ENCODE measurements at places on chromosomes 5 and 9. TPM values are rescaled to one million over a fixed set of nuclear protein-coding genes. Genes with fewer than 3 reads are reported as not detected.

DNA sequence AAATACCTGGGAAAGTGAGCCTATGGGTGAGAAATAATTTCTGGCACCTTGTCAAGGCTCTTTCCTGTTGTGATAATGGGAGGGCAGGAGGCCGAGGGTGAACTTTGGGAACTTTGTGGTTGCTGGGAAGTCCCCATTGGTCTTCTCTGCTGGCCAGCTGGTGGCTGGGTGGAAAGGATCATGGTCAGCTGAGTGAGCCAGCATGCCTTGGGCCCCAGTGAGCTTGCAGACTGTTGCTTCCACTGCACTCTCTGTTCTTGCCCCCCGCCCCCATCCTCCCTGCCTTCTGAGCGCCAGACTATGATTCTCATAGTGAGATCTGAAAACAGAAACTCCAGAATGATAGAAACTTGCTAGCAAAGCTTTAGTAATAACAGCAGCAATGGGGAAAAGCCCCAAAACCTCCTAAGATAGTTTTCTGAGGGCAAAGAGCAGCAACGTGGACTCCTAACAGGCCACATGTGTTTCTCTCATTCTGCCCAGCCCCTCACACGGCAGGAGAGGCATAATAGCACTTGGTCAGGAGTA is 139.2 kb upstream of the SMARCA2 start:
- DNase-seq, result no peak

- no peak for DNase-seq
These were observed 25.9 kb upstream of the ZFAND5 start for GRCh38 chr9:72390907-72391306.

DNA sequence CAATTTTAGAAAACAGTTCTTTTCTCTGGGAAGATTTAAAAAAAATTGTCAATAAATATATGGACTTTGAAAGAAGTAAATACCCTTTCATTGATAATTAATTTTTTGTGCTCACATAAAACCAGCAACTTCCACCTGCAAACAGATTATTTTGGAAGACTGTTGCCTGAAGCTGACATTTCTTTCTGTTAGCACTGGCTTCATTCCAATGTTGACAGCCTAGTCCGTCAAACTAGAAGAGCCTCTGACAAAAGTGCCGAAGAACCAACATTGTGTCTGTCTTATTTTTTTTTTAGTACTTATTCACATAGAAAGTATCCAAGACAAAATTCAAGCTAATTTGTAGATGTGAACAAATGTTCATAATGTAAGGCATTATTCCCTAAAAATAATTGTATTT is 108.6 kb upstream of the TMEM161B start:
- DNase-seq, result no peak

GRCh38 chr5:34045996-34046395 is 3.0 kb upstream of the C1QTNF3 start:
- no peak for DNase-seq

- DNase-seq, result peak; percentile 64
These were observed 66.6 kb downstream of the C9orf152 start for GRCh38 chr9:110141227-110141793.

Gene ADAMTS2
- total RNA-seq, result 2.4 TPM

GRCh38 chr5:129001841-129002526 is 36.7 kb downstream of the SLC27A6 start:
- DNase-seq, result no peak

DNA sequence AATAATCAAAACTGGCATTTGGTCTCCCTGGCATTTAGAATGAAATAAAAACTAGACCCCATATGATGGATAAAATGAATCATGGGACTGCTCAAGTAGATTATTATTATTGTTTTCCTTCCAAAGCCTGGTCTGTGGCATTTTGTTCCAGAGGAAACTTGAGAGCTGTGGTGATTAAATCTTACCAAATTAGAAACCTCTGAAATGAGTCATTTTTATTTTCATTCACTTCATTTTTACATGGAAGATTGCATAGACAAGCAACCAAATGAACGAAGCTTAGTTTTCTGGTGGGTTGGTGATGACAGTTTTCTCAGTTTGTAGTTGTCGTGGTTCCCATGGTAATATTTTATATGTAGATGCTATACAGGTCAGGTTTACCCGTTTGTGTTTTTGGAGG is 23.4 kb downstream of the PAM start:
- DNase-seq, result no peak

DNA sequence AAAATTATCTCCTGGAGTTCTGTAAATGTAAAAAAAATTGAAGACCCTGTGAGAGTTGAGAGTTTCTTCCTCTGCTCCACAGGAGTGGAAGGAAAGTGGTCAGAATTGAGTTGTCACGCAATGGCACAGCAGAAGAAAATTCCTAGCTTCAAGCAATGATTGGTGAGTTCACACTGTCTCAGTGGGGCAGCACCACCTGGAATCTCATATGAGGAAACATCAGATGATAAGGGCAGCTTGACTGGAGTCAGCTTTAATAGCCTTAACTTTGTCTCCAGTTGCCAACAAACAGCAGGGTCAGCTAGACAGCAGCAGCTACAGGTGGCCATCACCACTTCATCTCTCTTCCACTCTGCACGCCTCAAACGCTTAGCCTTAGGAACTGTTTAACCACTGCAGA is 211.1 kb downstream of the EFNA5 start:
- DNase-seq, result no peak

Gene NR5A1
- total RNA-seq, result not detected

GRCh38 chr5:171901764-171902163 is 104.7 kb downstream of the FBXW11 start:
- DNase-seq, result no peak

DNA sequence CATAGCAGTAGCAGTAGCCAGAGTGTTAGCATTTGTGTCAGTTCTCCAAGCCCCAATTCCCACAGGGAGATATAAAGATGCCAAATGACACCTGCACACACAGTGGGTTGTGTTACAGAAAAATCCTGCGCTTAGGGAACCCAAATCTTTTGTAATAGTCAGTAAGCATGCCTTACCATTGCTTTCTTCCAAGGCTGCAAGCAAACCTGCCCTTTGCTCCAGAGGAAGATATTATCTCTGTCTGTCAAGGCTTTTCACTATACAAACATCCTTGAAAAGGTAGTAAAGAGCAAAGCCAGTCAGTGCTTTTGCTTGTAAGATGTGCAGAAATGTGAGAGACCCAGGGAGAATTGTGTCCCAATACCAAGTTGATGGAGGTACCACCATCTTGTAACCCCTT is 2.9 kb downstream of the ANKDD1B start:
- no peak for DNase-seq

DNA sequence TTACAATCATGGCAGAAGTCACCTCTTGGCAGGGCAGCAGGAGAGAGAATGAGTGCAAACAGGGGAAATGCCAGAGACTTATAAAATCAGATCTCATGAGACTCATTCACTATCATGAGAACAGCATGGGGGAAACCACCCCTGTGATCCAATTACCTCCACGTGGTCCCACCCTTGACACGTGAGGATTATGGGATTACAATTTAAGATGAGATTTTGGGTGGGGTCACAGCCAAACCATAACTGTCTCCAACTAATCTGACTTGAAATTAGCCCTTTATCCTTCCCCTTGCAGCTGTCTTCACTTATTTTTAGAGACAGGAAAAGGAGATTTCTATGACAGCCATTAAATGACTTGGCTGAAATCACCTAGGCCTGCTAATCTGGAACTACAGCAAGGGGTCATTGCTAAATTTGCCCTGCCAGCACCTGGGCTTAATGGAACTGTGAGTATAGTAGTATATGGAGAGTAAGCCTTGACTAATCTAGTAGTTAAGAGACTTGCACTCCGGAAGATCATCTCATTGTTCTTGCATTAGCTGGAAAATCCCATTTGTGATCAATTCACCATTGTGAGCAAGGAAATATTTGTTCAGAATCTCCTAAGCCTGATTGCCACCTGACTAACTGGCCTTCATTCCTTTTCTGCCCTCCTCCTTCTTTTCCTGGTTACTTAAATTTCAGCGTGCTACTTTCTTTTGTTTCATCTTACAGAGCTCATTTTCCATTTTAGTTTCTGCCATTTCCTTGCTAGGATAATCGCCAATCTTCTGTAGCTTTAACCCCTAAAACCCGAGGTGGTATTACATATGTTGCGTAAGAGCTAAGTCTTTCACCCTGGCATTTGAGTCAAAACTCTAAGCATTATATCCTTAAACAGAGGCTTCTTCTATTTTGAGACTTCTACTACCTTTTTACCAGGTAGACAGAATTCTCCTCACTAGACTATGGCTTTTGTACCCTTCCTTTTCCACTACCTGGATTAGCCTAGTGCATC is 65.3 kb upstream of the RUSC2 start:
- no peak for DNase-seq

DNA sequence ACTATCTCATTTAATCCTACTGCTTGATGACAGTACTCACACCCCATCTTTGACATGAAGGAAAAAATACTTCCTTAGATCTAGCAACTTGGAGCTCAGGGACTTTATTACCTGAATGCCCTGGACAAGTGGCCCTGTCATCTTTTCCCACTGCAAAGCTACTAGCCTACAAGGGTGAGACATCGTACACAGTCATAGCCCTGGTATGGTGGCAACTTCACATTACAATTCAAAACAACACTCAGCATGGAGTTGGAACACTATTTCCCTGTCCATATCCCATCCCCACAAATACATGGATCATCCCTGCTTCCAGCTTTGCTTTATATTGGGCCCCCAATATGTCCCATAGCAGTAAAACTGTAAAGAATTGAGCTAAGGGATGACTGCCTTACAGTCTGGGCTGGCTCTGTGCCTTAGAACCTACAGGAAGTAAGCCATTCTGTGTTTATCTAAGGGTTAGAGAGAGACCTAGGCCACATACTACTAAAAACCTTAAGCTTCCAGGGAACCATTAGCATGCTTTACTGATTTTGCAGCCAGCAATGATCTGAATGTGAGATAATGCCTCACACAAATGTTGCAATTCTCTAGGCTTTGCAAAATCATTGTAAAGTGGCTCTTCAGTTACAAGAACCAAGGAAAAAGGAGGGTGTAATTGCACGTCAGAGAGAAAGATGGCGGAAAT is 55.9 kb downstream of the OTULIN start:
- no peak for DNase-seq
